ENCODE measurements at places on chromosomes 1 and 21.

DNA sequence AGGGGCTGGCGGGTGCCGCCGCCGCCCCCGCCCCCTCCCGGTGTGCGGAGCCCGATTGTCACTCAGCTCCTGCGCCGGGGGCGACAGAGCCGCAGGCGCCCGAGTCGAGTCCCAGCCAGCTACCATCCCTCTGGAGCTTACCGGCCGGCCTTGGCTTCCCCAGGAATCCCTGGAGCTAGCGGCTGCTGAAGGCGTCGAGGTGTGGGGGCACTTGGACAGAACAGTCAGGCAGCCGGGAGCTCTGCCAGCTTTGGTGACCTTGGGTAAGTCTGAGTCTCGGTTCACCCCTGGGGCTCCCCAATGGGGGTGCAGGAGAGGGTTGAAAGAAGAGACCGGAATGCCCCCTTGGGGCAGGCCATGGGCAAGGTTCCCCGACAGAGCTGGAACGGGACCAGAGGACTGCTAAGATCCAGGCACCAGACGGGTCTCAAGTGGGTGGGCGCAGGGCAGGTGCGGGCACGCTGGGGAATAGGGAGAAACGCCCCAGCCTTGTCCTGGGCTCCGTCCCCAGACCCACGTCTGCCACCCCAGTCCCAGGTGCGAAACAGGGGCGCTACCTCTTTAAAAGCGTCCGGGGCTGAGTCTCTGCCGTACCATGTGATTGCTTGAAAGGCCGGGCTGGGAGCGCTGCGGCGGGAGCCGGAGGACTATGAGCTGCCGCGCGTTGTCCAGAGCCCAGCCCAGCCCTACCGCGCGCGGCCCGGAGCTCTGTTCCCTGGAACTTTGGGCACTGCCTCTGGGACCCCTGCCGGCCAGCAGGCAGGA, at the start of gene ADORA1:
Gene ADORA1, plus strand, starts transcription at position 61 of the 765 bp plus-strand sequence. CDS start 1,116 bp downstream, outside the sequence.
- DNase-seq, result no peak

DNA sequence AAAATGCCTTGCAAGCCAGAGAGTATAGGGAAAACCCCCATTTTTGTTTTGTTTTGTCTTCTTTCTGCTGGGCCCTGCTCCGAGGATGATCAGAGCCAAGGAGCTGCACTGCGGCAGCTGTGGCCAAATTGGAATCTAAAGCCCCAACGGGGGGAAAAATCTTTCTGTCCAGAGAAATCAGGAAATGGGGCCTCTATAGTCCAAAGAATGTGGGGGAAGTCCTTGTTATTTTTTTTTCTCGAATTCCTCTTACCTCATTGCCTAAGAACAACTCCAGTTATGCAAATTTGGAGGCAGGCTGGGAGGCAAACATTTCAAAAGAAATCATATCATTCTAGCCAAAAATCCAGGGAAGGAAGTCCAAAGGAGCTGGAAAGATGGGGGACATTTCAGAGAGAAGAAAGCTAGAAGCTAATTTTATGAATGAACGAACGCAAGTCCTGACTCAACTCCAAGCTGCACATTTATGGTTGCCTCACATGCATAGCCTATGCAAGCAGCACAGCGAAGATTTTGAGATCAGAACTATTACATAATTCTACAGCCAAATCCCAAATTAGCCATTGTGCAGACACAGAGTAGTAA, 263.2 kb downstream of the KCTD3 start:
- DNase-seq, result no peak

- no peak for DNase-seq
These were observed 280.2 kb downstream of the ASTN1 start for GRCh38 chr1:176884286-176884685.

- no peak for DNase-seq
These were observed 333.8 kb upstream of the ADGRL2 start for GRCh38 chr1:81466961-81467360.

- no peak for DNase-seq
These were observed 18.3 kb downstream of the PPT1 start for GRCh38 chr1:40078512-40079333.

DNA sequence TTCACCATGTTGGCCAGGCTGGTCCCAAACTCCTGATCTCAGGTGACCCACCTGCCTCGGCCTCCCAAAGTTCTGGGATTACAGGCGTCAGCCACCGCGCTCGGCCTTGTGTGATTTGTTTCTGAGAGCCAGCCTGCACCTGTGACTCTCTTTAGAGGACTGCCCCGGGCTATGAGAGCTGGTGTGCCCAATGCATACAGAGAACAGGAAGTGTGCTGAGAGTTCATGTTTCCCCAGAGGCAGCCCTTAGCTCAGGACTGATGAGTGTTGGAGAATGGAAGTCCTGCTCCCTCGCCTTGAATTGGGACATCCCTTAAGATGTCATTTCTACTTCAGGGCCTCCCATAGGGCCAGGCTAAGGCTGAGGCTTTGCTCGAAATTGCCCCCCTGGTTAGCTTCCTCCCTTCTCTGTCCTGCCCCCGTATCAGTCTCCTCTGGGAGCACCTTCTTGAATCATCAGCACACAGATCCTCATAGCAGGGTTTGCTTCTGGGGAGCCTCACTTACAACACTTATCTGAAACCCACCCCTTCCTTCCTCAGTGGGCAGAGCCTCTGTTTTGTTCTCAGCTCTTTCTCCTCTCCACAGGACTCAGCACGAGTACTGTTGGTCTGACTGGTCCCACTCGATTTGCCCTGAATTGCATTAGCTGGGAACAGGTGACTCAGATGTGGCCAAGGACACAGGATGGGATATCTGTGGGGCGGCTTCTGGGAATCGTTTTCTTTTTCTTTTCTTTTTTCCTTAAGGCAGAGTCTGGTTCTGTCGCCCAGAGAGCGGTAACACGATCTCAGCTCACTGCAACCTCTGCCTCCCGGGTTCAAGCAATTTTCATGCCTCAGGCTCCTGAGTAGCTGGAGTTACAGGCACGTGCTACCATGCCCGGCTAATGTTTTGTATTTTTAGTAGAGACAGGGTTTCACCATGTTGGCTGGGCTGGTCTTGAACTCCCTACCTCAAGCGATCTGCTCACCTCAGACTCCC, 80.1 kb downstream of the UBIAD1 start:
- DNase-seq, result no peak

DNA sequence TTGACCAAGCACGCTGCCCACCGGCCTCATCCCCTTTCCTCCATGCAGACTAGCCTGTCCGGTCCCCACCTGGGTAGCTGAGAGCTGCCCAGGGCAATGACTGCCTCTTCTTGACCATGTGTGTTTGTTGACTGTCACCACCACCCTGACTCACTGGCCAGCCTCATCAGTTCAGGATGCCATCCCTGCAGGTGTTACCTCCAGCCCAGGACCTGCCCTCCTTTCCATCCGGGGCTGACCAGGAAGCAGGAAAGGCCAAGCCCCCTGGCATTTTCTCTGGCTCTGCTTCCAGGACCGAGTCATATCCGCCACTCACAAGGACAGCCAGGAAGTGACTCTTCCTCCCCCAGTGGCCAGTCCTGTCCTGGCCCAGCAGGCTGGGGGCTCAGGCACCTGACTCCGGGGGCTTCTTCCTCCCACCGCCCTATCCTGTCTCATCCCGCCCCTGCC, 17.1 kb downstream of the EPHA2 start:
- no peak for DNase-seq

DNA sequence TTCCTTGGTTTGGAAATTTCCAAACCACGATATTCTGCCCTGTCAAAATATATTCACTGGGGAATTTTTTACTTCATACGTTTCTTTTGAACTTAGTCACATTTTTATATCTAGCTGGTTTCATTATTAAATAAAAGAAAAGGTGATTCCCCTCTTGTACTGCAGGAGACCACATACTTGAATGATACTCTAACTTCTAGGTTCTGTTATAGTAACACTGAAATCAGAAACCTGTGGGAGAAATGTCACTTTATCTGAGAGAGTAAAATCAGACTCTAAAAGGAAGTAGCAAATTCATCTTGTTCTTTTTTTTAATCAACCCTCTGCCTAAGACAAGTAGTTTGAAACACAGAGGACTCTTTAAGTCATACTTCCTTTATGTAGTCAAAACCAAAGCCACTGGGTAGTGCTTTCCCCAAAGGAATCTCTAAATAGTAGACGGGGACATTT, 34.4 kb downstream of the MRPL39 start:
- no peak for DNase-seq

DNA sequence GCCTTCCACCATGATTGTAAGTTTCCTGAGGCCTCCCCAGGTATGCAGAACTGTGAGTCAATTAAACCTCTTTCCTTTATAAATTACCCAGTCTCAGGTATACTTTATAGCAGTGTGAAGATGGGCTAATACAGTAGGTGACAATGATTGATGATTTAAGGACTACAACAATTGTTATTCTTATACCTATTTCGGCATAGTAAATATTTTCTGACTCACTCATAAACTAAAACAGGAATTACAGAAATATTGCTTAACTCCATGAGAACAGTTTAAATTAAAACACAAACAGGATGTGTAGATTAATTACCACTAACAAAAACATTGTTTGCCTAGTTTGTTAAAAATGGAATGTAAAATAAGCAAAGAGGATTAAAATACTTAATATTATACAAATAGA, 839.9 kb downstream of the LTN1 start:
- DNase-seq, result no peak

GRCh38 chr1:156926175-156926574, 5.7 kb downstream of the LRRC71 start:
- DNase-seq, result no peak

DNA sequence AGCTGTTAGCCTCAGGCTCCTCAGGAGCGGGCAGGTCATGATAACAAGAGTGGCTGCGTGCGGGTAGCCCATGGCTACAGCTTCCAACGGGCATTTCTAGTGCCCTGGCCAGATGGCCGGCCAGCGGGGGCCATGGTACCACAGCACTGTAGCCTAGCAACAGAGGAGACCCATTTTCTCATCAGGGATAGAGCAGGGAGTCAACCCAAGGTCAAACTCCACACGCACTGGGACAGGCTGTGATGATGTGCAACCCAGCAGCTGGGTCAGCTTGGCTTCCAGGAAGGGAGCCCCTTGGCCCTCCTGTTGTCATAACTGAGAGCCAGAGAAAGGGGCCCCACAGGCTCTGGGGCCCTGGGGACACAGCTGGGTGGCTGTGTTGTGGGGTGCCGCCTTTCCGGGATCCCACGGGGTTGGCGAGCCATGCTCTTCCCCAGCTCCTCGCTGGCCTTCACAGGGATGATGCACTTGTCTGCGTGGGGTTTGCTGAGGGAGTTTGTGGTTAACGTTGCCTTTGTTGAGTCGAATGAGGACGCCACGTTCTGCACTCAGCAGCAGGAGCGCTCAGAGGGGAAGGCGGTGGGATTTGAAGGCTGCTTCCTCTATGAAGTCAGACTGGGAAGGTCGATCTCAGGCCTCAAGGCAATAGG, 46.3 kb downstream of the COL18A1 start:
- DNase-seq, result peak; percentile 64

DNA sequence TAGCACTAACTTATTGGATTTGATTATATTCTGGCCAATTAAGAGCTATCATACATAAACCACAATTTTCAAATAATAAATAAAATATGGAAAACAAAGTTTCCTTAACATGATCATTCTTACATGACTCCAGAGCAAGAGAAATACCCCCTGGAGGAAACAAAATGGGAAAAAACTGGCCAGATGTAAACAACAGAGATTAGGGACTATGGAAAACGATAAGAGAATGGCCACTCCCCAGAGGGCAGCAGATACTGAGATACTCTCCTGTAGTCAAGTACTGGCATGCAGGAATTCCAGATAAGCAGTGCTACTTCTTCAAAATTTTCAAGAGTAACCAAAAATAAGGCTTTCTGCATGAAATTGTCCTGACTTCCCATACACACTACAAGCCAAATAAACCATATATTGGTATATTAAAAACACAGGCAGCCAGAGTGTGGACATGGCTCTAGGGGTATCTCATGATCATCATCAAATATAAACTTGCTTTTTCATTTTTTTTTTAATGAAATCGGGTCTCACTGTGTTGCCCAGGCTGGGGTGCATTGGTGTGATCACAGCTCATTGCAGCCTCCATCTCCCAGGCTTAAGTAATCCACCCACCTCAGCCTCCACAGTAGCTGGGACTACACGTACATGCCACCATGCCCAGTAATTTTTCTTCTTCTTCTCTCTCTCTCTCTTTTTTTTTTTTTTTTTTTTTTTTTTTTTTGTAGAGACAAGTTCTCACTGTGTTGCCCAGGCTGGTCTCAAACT, 118.5 kb downstream of the EIF4G3 start:
- DNase-seq, result no peak

DNA sequence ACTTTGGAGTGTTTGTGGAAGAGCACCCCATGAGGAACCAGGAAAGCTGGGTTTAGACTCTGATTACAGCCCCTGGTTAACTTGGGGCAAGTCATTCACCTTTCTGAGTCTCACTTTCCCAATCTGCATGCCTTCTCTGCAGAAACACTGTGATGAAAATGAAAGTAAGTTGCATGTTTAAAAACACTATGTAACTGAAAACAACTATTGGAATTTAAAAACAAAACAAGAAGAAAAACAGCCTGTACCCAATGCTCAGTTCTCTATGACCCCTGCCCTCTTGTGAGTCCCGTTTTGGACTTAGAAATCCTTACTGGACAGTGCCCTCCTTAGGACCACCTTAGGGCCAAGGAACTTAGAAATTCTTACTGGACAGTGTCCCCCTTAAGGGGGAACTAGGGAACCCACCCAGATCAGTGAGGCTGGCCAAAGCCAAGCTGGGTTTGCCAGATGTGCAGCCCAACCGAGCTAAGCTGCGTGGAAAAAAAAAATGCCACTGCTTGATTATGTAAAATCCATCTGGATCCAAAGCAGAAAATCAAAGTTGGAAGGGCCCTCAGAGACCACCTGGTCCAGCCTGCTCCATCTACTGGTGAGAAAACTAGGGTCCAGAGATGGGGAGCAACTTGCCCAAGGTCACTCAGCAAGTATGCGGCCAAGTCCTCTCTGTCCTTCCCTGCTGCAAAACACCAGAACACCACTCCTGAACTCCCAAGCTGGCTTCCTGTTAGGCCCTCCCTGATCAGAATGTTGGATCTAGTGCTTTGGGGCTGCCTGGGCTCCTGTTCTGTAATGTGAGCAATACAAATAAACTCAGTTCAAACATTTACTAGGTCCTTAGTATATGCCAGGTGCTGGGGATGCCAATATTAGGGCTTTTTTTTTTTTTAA, 77.7 kb downstream of the MRPL37 start:
- DNase-seq, result no peak

- DNase-seq, result no peak
These were observed 1.1 kb upstream of the PSMG1 start for GRCh38 chr21:39184050-39184980.

- DNase-seq, result no peak
These were observed 1271.0 kb downstream of the BRINP3 start for GRCh38 chr1:189206617-189207016.

DNA sequence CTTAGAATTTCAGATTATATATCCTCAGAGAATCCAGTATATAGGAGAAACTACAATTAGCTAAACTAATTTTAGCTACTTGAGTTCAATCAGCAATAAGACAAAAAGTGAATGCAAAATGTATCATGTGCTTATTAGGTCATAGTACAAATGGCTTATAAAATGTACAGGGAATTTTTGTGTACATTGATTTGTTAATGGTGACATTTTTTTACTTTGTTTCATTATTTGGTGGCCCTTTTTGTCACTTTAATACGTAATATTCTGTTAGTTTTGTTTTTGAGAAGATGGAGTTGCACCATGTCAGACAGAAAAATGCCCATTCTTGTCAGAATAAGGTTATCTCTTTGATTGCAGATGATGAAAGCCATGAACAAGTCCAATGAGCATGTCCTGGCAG, 33.6 kb downstream of the CC2D1B start:
- no peak for DNase-seq

All from brain pericyte (primary cell).